CD4-positive, CD25-positive, alpha-beta regulatory T cell (primary cell): ENCODE measurements at places on chromosomes 11 and 22.

DNA sequence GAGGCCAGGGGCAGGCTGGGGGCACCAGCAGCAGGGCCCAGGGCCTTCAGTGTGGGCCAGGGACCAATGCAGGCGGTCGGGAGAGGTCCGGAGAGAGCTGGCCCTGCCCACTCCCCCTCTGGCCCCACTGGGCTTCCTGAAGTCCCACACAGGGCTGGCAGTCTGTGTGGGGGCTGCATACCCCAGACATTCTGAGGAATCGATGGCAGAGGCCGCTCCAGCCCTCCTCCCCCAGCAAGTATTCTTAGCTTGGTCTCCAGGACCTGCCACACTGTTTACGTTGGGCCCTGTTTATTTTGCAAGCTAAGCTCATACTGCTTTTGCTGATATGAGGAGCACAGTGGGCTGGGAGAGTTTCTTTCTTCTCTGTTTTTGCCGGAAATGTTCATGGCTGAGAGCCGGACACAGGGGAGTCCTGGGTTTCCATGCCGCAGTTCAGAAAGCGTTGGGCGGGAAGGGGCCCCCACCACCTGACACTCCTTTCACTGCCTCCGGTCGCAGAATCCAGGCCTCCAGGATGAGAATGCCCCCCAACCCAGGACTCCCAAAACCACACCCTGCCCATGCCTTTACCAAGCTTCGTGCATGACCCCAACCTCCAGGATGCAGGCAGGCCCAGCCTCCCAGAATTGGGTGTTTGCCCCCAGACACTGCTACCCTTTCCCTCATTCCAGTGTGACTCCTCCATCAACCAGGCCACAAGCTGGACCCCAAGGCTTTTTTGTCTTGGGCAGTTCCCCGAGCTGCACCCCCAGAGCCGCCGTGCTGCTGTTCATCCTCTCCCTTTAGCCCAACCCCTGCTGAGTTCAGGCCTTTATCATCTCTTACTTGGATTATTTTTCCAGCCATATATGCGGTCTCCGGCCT lies 81.8 kb upstream of the KCNQ1OT1 start:
- DNase-seq: no peak

GRCh38 chr11:133821776-133822175 lies 23.5 kb downstream of the SPATA19 start:
- no peak for DNase-seq

- no peak for DNase-seq
Observed at GRCh38 chr22:33866511-33866910, 53.8 kb downstream of the LARGE1 start.

DNA sequence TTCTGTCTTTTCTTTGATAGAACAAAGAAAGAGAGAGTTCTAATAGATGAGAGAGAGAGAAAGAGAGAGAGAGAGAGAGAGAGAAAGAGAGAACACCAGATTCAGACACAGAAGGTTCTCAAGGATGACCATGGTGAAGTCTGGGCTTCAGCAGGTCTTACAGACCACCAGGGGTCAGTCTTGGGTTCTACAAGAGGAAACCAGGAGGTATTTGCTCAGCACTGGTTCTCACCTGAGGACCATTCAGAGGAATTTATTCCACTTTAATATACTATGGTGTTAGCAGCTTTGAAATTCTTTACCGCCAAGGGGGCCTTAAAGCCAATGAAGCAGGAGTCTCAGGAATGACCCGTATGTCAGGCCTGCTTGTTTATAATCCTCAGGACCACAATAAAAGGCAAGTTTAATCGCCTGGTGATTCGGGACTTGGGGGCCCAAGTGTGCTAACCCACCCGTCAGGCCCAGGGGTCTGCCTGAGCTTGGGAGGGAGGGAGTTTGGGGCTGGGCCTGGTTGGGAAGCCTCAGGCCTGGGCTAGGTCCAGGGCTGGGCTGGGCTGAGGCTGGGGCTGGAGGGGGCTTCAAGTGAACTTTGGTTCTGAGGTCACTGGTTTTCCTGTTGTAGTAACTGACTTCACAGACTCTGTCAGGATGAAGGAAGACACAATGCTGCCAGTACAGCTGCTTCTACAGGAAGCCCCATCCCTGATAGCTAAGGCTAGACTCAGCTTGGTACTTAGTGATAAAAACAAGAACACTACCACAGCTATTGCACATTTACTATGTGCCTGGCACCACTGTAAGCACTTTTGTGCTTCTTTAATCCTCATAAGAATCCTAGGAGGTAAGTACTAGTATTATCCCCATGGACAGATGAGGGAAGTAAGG lies 179.2 kb upstream of the ZBED5 start:
- DNase-seq: peak; percentile 75

DNA sequence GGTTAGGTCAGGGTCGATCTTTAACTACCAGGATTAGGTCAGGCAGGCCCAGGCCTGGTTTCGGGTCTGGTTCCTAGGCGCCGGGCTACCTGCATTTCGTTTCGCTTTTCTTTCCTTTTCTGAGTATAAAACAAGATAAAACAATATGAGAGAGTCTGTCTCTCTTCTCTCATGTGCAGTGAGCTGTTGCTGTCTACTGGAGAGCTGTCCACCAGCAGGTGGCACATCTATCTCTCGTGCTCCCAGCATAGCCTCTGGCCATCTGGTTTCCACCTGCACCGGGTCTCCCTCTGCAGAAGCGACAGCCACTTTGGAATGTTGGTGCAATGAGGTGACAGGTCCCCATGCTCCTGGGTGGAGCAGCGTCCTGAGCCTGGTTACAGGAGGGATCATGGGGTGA lies 27.6 kb downstream of the RIBC2 start:
- peak; percentile 61 for DNase-seq

GRCh38 chr22:38191731-38192474 lies 9.9 kb upstream of the MAFF start:
- no peak for DNase-seq

GRCh38 chr11:87971354-87971753 lies 203.9 kb downstream of the RAB38 start:
- DNase-seq: no peak

DNA sequence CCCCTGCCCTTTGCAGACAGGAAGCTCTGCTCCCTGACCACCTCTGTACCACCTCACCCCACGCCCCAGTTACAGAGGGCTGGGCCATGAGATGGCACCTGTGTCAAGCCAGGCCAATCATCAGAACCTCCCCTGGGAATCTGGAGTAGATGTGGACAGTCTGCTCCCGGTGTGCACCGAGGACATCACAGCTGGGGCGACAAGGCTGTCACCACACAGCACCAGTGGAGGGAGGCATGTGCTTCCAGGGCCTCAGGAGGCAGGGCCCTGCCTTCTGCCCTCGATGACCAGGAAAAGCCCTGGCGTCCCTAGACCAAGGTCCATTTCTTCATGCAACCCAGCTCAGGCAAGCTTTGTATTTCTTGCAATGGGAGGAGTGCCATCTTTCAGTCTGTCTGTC lies 309.5 kb downstream of the CTTN start:
- no peak for DNase-seq

- DNase-seq: no peak
Observed at GRCh38 chr11:32116668-32117067, 25.8 kb downstream of the RCN1 start.

GRCh38 chr11:113644605-113645004 lies 61.5 kb downstream of the TMPRSS5 start:
- DNase-seq: no peak
